ENCODE measurements at places on chromosomes 2 and 18.

DNA sequence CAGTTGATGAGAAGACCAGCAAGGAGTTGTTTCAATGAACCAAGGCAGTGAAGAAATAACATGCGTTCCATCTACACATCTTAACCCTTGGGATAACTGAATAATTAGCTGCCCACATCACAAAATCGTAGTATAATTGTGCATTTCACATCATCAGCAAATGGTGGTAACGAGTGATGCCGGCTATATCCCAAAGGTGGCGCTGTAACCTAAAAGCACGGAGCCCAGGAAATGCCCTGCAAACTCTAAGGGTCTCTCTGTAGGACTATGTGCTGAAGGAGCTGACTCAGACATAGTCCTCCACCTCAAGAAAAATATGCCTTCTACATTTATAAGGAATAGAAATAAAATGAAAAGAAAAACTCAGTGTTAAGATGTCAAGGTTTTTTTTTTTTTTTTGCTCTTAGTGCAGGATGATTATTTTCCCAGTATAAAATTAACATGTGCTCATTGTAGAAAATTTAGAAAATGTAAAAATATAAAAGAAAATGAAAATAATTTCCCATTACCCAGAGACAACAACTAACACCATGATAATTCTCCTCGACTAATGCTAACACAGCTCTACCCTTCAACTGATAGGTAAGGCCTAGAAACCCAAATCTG, 23.1 kb upstream of the DSG3 start:
- DNase-seq = no peak

- no peak for DNase-seq
Measured at GRCh38 chr2:32965523-32966171, 18.9 kb downstream of the LTBP1 start.

DNA sequence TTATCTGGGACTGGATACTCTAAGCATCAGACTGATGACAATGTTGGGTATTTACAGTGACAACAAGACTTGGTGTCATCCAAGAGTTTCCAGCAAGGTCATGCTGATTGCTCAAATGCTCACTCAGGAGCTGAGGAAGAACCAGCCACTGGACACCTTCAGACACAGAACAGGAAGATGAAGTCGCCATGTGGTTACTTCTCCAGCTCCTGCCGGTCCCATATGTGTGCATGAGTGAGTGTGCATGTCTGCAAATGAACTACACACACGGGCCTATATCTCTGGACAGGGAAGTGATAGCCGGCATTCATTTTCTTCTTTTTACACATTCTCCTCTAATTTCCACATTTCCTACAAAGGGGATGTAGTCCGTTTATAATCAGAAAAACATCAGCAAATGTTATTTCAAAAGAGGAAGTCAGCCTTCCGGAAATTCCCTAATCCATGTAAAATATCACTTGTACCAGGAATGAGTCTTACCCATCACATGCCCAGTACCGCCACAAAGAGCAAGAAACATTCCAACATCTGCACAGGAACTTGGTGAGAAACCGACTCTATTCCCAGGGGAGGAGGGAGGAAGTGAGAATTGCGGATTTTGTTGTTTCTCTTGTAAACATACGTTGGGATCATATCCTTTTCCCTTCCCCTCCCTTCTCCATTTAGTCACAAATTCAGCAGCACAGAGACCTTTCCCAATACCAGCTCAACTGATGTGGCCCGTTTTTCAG, 10.8 kb downstream of the RFX8 start:
- no peak for DNase-seq

GRCh38 chr18:7174344-7175095, 56.4 kb upstream of the LRRC30 start:
- no peak for DNase-seq

DNA sequence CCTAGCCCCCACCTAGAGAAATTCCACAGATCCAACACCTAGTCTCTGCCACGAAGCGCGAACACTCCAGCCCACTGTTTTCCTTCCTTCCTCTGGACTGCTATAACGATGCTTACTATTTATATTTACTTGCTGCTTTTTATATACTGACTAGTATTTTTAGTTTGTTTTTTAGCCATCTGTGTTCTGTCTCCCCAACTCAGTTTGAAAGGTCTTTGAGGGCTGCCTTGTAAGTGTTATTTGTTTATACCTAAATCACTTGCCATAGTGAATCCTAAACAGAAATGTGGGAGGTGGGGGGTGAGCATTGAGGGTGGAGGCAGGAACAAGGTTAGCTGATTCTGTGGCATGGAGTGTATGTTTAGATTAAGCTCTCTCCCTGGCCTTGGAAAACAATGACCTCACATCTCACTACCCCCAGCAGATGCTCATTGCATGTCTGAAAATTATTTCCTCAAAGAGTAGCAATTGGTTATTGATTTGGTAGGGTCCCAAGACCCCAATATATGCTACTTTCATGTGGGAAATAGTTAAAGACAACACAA, 1.1 kb upstream of the NCKAP5 start:
- no peak for DNase-seq

DNA sequence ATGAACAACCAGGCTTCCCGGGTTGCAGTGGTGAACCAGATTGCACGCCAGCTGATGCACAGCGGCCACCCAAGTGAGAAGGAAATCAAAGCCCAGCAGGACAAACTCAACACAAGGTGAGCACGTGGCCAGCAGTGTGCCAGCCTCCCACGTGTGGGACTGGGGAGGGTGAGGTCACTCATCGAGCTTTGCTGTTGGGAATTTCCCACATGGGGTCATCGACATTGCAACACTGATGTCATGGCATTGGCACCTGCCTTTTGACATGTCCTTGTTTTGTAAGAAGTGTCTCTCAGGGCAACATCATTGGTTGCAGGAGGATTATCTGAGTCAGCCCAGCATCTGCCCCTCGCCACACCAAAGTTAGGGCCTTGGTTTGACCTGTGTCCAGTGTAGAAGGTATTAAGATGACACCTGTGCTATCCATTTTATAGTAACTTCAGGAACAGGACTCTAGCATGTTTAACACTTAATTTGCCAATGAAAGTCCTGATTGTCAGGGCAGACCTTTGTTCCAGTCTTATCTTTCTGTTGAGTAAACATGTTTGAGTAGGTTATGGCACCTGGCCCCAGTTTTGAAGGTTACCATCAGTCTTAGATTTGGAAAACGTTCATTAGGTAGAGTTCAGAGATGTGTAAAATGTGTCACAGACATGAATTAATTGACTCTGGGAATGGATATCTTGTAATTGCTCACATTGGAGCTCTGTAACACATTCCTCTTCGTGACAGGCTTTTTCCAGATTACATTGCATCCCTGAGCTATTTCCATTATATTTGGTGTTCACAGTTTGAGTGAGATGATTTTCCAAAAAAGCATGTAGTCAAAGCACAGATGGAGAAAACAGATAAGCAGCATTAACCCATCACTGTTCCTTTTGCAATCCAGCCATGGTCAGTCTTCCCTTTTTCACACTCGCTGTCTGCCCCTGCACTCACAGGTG, 93.3 kb upstream of the EML6 start:
- DNase-seq = no peak

DNA sequence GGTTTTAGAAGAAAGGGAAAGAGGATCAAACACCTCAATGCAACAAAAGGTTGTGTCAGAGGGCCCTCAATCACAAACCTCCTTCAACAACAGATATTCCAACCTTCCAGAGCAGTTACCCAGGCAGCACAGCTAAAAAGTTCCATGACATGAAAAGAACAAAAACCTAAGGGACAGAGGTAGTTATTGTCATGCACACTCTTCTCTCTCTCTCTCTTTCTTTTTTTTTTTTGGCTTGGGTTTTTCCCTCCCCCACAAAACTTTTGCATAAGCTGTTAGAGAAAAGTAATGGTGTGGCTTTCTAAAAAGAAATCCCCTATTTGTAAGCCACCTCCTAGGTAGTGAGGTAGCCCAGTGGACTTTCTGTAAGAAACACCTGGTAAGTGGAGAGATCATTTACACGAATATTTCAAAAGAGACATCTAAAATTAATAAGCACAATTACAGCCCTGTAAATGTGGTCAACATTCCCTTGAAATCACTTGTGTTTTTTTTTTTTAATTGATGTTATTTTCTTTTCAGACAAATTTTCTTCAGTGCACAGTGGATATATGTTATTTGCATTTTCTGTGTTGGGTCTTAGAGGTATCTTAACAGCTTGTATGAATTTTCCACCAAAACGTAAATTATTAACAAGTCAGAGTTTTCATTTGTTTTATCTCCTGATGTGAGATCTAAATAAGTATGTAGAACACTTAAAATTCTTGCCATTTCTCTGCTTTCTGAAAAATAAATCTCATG, 48.4 kb downstream of the ZEB2 start:
- no peak for DNase-seq

- DNase-seq = no peak
Measured at GRCh38 chr2:105239924-105240323, 1.6 kb upstream of the GPR45 start.

GRCh38 chr2:51888120-51888519, 856.2 kb upstream of the NRXN1 start:
- no peak for DNase-seq

- DNase-seq = no peak
Measured at GRCh38 chr2:10360850-10361588, 58.3 kb downstream of the HPCAL1 start.

DNA sequence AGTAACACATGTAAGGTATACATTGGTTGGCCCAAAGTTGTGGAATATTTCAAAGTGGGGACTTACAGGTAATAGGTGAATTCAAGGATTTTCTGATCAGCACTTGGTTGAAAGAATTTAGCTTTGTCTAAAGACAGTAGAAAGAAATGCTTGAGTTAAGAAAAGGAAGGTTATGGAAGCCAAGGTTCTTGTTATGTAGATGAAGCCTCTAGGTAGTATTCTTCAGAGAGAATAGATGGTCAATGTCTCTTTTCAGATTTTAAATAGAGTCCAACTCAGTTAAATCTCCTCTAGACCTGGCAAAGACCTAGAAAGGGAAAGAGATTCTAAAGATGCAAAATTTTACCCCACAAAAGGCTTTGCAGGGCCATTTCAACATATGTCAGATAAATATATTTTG, 157.4 kb downstream of the ANKRD30B start:
- DNase-seq = no peak

GRCh38 chr2:215028231-215028630, 110.2 kb downstream of the ABCA12 start:
- DNase-seq = no peak

- no peak for DNase-seq
Measured at GRCh38 chr18:57909620-57910019, 106.5 kb upstream of the ATP8B1 start.

GRCh38 chr18:23281626-23282436, 146.5 kb downstream of the CABLES1 start:
- no peak for DNase-seq

DNA sequence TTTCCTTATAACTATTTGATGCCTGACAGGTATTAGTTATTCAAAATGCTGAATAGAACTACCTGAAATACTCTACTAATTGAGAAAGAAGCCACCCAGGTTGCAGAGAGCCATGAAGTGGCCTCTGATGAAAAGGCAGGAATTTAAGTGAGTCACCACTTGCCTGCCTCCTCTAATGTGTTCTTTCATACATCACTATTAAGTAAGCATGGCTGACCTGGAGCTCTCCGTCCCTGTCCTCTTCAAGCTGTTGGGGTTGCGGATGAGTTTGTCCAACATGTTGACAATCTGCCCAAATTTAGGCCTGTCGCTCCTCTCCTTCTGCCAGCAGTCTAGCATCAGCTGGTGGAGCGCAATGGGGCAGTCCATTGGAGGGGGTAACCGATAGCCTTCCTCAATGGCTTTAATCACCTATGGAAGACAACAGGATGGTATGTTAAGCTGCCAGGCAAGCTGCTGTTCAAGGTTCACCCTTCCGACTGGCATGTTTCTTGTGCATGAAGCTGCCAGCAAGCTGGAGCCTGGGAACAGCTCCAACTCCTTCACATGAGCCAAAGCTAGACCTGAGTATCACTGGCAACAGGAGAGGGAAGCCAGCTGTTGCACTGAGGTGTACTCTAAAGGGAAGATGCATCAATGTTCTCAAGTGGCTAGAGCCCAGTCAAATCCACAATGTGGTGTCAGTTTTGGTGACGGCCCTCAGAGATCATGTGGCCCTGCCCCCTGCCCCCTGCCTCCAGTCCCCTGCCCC, 142.2 kb downstream of the EPHA4 start:
- no peak for DNase-seq

- no peak for DNase-seq
Measured at GRCh38 chr2:179936654-179937053, 70.4 kb downstream of the CWC22 start.

GRCh38 chr2:200585730-200586643, at the start of gene AOX1:
AOX1 (plus strand) TSS chr2:200586014; CDS start chr2:200586109, 95 bp downstream.
- no peak for DNase-seq

- no peak for DNase-seq
Measured at GRCh38 chr2:131027566-131028528, 65.4 kb downstream of the FAM168B start.

- no peak for DNase-seq
Measured at GRCh38 chr18:63138436-63139340, 180.9 kb downstream of the BCL2 start.

GRCh38 chr18:57846258-57846657, 43.1 kb upstream of the ATP8B1 start:
- DNase-seq = no peak

DNA sequence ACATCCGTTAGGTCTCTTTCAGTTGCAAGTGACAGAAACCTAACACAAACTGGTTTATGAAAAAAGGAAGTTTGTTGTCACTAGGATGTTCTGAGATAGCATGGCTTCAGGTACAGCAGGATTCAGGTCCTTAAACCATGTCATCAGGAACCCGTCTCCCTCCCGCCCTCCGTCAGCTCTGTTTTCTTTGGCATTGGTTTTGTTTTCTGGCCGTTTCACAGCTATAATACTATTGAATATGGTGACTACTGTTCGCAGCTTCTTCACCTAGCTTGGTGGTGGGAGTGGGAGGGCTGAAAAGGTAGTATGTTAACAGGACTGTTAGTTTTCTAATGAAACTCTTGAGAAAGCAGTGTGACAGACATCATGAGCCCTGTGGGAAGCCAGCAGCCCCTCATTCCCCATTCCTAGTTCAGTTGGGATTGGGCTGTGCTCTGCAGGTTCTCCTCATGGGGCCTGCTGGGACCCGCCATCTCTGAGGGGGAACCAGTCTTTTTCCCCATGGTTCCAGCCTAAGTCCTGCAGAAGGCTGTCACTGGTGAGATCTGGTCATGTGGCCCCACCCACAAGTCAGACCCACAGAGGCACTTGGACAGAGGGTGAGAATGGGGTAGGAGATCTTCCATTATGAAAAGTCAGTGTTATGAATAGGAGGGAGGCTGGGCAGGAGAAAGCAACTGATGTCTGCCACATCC, 12.1 kb downstream of the PTMA start:
- no peak for DNase-seq

- no peak for DNase-seq
Measured at GRCh38 chr2:222931659-222932058, 70.8 kb downstream of the ACSL3 start.

DNA sequence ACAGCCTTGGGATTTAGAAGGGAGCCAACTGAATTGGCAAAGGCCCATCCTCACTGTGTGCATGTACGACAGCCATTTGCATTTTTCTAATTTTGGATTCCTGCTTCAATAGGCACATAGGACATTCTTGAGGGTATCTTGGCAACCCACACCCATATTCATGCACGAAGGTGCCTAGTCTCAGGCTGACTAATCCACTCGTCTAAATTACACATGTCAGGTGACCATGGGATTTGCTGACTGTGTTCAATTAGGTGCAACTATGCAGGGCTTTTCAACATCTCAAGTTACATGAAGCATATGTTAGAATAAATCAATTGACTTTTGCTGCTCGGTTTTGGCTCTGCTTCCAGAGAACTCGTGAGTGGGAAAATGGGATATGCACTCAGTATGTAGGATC, 249.7 kb downstream of the SP3 start:
- DNase-seq = no peak
